ENCODE measurements at places on chromosomes 2 and 18. TPM values are rescaled to one million over a fixed set of nuclear protein-coding genes. Genes with fewer than 3 reads are reported as not detected.

GRCh38 chr2:169743549-169743948 is 9.9 kb downstream of the KLHL23 start:
- DNase-seq, result no peak

DNA sequence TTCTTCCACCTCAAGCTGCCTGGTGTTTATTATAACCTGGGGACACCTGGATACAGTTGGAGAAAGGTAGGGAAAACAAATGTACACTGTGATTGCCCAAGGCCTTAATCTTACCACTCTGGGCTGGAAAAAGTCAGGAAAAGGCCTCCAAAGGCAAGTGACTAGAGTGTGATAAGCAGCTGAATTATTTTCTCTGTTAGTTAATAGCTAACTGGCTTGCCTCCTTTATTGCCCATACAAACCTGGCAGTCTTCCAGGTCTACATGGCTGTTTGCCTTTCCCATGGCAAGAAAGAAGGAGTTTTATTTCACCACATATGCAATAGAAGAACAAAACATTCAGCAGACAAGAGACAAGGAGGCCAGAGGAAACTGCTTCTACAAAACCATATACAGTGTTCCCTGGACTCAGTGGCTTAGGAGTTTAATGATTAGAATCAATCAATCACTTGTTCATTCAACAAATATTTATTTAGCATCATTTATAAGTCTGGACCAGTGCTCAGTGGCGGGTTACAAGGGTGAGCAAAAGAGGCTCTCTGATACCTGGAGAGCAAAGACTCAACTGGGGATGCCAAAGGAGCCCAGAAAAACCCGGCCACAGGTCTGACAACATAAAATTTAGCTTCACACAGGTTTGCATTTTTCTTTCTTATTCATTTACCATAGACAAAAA is 27.5 kb upstream of the SUCLG1 start:
- no peak for DNase-seq

DNA sequence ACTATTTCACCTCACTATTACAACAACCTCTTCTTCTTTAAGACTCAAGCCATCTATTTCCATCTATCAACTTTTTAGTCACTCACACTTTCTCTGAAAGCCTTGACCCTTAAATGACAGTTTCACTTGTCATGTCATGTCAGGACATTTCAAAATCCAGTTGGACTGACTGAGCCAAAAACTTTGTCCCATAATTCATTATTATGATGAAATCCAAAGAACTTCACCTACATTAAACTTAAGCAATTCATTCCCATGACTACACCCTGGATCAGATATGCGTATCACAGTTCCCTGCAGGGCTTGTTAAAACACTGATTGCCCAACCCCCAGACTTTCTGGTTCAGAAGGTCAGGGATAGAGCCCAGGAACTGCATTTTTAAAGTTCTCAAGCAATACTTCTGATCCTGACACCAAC is 26.5 kb downstream of the LDAH start:
- DNase-seq, result no peak

DNA sequence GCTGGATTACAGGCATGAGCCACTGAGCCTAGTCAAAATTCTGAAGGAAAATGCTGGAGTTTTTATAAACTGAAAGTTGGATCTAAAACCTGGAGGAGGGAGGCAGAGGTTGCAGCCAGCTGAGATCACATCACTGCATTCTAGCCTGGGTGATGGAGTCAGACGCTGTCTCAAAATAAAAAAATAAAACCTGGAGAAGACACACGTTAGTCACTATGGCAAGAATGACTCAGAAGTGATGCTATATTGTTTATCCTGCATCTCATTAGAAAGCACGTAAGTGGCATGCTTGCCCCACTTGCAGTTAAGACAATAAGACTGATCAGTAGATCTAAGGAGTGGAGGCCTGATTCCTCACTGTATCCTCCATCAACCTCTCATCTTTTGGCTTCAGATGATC is 106.6 kb upstream of the STON1 start:
- DNase-seq, result no peak

The SFTPB gene
- not detected for total RNA-seq

The FEV gene
- not detected for total RNA-seq

The APOB gene
- not detected for total RNA-seq

The SH3YL1 gene
- 21.9 TPM for total RNA-seq

All from SK-MEL-5 (cell line).